Activated CD4-positive, alpha-beta T cell treated with anti-CD3 and anti-CD28 coated beads, Interleukin-10, Interleukin-2, amounts not matched to agents 100 ng/mL and 50 ng/mL, durations not matched to agents 16 hours and 8 hours (primary cell): ENCODE measurements at places on chromosomes 12 and 14.

- no peak for DNase-seq
These were observed 138.4 kb downstream of the STXBP6 start for GRCh38 chr14:24911324-24912109.

- DNase-seq = peak; percentile 97
These were observed at the start of gene HEBP1 for GRCh38 chr12:12999959-13000615. Gene HEBP1, minus strand, starts transcription at chr12:13000265. Its CDS starts 151 bp downstream, at chr12:13000114.

DNA sequence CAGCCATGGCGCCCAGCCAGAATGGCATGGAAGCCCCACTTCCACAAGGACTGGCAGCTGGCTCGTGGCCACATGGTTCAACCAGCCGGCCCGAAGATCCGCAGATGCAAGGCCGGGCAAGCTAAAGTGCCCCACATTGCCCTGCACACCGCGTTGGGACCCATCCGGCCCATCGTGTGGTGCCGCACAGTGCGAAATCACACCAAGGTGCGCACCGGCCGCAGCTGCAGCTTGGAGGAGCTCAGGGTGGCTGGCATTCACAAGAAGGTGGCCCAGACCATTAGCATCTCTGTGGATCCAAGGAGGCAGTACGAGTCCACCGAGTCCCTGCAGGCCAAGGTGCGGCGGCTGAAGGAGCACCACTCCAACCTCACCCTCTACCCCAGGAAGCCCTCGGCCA, 15.9 kb downstream of the CDC42BPB start:
- DNase-seq = no peak

DNA sequence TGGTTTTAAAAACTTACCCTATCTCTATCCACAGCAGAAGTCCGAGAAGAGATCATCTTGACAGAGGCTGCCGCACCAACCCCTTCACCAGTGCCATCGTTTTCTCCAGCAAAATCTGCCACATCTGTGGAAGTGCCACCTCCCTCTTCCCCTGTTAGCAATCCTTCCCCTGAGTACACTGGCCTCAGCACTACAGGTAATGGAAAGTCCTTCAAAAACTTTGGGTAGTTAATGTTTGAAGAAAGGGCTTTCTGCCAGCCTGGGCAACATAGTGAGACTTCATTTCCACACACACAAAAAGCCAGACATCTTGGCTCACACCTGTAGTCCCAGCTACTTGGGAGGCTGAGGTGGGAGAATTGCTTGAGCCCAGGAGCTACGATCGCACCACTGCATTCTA, 41.6 kb upstream of the RIC8B start:
- no peak for DNase-seq

DNA sequence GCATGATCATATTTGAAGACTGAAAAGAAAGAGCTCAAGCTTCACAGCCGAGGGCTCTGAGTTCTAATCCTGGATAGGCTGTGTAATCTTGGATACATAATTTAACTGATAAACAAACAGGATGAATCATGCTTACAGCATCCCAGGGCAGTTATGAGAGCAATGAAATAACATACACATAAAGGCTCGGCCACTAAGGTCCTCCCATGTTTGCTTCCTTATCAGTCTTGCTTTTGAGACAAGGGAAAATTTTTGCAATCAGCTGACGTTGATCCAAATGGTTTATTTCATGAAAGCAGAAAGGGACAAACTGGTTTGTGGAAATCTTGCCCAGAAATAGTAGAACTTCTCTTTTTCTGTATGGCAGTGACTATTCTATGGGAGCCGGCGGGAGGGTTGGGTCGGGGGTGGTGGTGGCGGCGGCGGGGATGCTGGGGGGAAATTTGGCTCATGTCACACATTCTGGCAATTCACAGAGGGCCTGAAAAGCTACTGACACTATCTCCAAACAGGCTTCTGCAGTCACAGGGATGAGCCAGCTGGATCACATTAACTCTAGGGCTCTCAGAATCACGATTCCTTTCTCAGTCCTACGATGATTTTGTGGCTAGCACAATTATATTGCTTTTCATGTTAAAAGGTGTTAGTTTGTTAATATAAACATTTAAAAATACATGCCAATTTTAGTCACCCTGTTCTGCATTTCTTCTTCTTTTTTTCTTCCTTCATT, 124.5 kb downstream of the SLC8A3 start:
- no peak for DNase-seq

DNA sequence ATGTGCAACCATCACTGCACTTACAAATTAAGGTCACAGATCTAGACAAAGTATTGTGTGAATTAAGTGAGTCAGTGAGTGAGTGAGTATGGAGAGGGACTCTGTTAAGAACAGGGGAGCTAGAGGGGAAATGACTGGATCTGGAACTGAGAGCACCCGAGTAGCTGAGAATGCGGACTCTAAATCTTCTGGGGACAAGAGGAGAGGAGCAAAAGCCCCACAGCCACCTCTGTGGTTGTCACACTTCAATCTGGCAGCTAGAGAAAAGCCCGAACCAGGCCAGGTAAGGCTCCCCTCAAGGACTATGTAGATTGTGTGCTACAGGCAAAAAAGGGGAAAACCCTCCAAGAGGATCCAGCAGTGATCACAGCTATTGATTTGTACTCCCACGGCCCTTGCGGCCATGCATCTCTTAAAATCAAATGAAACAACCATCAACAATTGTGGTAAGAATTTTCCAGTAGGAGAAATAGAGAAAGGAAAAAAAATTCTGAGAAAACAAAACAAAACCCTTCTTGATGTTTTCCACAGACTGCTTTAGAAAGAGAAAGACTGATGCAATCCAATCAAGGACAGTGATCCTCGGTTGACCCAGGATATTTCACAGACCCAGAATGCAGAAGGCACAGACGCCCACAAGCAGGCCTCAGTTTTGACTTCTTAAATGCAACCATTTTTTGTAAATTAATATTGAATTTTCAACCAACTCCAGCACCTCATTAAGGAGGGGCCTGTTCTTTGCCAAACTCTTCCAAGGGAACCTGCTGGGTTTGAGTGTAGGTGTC, 109.6 kb downstream of the SLC38A6 start:
- DNase-seq = peak; percentile 42

GRCh38 chr14:68335312-68335711, 457.6 kb downstream of the ZFP36L1 start:
- no peak for DNase-seq

- DNase-seq = peak; percentile 82
These were observed at the start of gene CDC42BPB for GRCh38 chr14:103057372-103058163. Gene CDC42BPB, minus strand, starts transcription at chr14:103057549. Its CDS starts 376 bp downstream, at chr14:103057173.

- DNase-seq = no peak
These were observed 3.2 kb upstream of the GSC start for GRCh38 chr14:94773061-94773648.

DNA sequence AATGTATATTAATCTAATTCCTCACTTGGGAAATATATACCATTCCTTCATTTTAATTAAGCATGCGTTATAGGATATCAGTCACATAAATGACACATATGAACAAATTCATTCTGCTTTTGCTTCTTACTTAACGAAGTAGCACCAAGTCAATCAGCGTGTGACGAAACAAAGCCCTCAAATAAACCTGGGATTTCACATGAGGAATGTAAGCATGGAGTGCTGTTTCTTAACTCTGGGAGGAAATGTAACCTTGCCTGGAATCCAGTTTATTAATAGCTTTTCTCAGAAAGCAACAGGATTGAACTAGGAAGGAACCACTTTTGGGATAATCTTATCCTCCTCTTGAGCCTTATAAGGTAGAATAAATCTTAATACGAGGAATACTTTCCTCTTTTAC, 72.0 kb downstream of the NIN start:
- DNase-seq = no peak

- no peak for DNase-seq
These were observed 1002.8 kb downstream of the TRHDE start for GRCh38 chr12:73274976-73275375.

GRCh38 chr12:2610358-2610757, 184.4 kb upstream of the FKBP4 start:
- DNase-seq = no peak

- DNase-seq = no peak
These were observed 109.8 kb upstream of the EGLN3 start for GRCh38 chr14:34060651-34060999.

GRCh38 chr12:96392397-96392796, 7.8 kb downstream of the CDK17 start:
- no peak for DNase-seq

DNA sequence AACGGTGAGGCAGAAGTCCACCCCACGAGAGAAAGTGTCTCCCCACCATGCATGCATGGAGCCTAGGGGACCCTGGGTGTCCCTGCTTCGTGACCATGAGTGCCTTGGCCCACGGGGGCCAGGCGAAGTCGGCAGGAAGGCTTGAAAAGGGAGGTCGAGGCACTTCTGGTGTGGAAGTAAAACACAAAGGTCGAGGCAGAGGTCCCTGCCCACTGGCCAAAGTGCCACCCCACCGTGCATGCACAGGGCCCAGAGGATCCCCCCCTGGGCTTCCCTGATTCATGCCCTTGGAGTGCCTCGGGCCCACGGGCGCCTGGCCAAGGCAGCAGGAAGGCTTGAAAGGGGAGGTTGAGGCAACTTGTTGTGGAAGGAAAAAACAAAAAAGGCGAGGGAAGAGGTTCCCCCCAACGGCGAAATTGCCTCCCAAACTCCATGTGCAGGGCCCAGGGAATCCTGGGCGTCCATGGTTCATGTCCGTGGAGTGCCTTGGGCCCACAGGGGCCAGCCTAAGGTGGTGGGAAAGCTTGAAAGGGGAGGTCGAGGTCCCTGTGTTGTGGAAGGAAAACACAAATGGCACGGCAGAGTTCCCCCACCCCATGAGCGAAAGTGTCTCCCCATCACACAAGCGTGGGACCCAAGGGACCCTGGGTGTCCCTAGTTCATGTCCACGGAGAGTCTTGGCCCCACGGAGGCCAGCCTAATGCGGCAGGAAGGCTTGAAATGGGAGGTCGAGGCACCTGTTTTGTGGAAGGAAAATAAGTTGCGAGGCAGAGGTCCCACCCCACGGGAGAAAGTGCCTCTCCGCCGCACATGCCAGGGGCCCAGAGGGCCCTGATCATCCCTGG, 372.1 kb downstream of the ALG10 start:
- no peak for DNase-seq
